Upper lobe of right lung (tissue), 1 donor: ENCODE measurements at places on chromosomes 7 and 10. TPM values are rescaled to one million over a fixed set of nuclear protein-coding genes. Genes with fewer than 3 reads are reported as not detected.

Gene FGL2
- total RNA-seq = 32.1 TPM

- no peak for DNase-seq
Observed at GRCh38 chr7:46047581-46047980, 126.5 kb upstream of the IGFBP3 start.

DNA sequence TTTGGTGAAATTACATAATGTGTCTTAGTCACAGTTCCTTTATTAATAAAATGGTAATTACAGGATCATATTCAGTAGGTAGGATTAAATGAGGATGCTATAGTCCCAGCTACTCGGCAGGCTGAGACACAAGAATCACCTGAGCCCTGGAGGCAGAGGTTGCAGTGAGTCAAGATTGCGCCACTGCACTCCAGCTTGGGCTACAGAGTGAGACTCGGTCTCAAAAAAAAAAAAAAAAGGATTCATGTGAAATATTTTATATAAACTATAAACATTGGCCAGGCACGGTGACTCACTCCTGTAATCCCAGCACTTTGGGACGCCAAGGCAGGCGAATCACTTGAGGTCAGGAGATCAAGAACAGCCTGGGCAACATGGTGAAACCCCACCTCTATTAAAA lies 197.9 kb downstream of the IMMP2L start:
- no peak for DNase-seq

DNA sequence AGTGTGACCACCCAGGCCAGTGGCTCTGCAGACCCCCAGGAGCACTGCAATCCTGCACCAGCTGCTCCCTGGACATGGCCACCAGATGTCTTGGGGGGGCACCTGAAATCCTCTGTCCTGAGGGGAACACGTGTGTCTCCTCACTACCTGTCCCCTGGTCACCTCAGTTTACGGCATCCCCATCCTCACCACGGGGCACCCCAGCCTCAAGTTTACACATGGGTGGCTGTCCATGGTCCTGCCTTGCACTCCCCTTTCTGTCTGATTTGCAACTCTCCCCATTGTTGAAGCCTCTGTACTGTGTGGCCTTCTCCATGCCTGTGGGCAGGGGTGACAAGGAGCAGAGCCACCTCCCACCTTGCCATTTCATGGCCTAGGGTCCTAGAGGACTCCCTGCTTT lies 67.2 kb downstream of the RAMP3 start:
- DNase-seq = no peak

GRCh38 chr10:110286841-110287240 lies 17.9 kb downstream of the SMNDC1 start:
- no peak for DNase-seq

- no peak for DNase-seq
Observed at GRCh38 chr7:138878051-138878450, 80.1 kb upstream of the ATP6V0A4 start.
